Stimulated activated CD4-positive, alpha-beta T cell treated with anti-CD3 and anti-CD28 coated beads, TNF-alpha, amount 100 ng/mL, for 4 hours (primary cell): ENCODE measurements at places on chromosomes 3 and 15.

- no peak for DNase-seq
Measured at GRCh38 chr3:15215996-15216395, 9.9 kb downstream of the CAPN7 start.

DNA sequence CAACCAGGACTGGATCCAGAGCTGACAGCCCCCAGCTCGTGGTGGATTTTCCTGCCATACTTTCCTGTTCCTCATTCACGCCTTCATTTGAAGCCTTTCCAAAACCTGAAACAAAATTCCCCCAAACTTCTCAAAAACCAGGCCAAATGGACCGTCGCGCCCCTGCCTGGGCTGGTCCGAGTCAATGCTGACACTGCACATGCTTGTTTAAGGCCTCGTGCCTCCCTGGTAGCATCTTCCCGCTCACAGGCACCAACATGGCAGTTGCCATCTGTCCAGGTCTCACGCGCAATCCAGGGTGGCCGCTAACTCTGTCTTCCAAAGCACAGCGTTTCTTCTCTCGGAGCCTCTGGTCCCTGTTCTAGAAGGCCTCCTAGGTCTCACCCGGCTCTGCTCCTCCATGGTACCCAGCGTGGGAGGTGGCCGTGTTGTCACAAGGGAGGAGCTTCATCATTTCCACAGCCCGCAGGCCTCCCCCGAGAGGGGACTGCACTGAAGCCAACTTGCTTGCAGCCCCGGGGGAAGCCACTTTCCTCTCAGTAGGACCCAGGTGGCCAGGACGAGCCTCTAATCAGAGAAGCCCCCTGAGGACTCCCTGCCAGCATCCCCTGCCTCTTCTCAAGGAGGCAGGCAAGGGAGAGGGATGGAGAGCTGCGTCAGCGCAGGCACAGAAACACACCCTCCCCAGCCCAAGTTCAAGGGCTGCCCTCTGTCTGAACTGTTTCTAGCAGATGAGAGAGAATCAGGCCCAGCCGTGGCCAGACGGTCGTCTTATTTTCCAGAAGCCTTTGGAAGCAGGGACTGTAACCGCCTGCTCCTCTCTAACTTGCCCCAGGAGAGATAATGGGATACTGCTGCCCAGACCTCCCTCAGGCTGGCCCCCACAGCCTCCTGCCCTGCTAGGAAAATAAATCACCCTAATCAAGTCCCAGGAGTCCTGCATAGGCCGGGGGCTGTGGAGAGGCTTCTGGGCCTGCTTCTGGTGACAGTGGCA, 152.8 kb upstream of the TLE3 start:
- no peak for DNase-seq

DNA sequence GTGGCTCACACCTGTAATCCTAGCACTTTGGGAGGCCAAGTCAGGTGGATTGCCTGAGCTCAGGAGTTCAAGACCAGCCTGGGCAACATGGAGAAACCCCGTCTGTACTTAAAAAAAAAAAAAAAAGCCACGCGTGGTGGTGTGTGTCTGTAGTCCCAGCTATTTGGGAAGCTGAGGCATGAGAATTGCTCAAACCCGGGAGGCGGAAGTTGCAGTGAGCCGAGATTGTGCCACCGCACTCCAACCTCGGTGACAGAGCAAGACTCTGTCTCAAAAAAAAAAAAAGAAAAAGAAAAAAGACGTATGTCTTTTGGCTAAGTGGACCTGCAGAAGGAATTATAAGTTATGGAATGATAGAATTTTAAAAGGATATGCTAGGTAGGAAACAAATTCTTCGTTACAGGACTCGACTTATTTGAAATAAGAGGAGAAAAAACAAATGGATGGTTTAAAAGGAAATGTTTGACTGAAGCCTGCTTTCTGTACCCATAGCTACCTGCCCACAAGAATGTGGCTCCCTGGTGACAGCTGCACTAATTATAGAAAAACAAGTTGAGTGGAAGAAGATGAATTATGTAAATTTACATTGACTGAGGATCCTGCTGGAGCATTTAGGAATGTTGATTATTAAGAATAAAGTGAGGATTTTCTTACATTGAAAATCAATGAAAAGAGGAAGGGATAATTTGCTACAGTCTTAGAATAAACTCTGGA, 36.0 kb upstream of the SKIL start:
- no peak for DNase-seq

GRCh38 chr15:101273534-101273933, 3.8 kb downstream of the SELENOS start:
- DNase-seq, result no peak

GRCh38 chr15:54660356-54660755, 536.4 kb downstream of the RSL24D1 start:
- DNase-seq, result no peak

DNA sequence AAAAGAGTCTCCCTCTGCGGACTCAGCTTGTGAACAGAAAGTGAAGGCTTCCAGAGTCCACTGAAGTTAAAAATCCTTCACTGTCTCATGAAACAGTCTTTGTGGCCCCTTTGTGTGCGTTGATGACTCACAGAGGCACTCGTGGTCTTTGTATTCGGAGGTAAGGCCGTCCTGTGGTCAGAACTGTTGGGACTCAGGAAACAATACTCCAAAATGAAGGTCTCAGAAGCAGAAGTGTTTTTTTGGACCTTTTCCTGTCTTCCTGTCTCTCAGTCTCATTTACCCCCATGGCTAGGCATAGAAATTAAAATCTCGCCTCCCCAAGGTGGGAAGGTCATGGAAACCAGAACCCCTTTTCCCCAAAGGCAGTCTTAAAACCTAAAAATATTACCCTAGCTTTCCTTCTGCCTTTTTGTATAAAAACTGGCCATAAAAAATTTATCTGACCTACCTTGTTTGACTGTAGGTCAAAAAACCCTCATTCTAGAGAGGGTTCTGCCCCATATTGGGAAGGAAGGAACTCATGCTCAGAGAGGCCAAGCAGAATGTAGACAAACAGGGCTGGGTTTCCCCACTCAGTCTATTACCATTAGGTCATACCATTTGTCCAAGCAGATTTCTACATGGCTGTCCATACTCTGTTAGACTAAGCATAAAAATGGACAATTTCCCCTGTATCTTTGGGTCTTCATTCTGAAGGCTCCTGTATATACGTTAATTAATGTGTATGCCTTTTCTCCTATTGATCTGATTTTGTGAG, 19.1 kb upstream of the EPB42 start:
- DNase-seq, result no peak

- peak; percentile 50 for DNase-seq
Measured at GRCh38 chr3:50675179-50676030, 678 bp downstream of the DOCK3 start.

GRCh38 chr15:77944002-77944867, 133.3 kb downstream of the TBC1D2B start:
- no peak for DNase-seq

GRCh38 chr3:129429080-129429451, 630 bp upstream of the EFCAB12 start:
- DNase-seq, result no peak

- no peak for DNase-seq
Measured at GRCh38 chr3:17372362-17373210, 369.8 kb downstream of the TBC1D5 start.
